ENCODE measurements at places on chromosomes 12 and 14.

DNA sequence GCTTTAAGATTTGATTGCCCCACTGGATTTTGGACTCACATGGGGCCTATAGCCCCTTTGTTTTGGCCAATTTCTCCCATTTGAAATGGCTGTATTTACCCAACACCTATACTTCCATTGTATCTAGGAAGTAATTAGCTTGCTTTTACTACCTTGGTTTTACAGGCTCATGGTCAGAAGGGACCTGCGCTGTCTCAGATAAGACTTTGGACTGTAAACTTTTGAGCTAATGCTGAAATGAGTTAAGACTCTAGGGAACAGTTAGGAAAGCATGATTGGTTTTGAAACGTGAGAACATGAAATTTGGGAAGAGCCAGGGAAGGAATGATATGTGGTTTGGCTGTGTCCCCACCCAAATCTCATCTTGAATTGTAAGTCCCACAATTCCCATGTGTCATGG, 419.0 kb upstream of the TMPO start:
- no peak for DNase-seq

- no peak for DNase-seq
Observed at GRCh38 chr14:102171173-102172020, 31.7 kb downstream of the WDR20 start.

DNA sequence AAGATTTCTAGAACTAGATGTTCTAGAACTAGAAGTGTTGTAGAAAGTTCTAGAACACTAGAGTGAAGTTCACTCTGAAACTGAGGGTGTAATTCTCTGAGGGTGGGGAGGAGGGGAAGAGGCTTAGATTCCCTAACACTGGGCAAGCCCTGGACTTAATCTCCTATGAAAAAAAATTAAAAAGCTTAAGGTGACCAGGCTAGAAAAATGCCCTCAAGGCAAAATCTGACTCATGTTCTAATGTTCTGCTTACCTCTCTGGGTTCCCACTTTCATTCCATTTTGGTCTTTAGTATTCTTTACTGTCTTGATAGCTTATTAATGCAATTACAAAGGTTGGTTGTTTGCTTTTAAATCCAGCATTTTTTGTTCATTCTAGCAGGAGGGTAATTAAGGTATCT, 101.5 kb downstream of the KICS2 start:
- DNase-seq = peak; percentile 86

DNA sequence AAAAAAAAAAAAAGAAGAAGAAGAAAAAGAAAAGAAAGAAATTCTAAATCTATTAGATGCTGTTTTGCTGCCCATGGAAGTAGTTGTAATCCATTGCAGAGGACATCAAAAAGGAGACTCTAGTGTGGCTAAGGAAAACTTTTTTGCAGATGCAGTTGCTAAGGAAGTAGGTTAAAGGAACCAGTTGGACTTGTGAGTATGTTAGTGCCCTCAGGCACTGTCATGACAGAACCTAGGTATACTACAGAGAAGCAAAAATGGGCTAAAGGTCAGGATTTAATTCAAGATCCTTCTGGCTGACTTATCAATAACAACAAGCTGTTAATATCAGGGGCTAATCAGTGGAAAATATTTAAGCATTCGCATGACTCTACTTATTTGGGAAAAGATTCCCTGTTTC, 1571.6 kb upstream of the FLRT2 start:
- no peak for DNase-seq

DNA sequence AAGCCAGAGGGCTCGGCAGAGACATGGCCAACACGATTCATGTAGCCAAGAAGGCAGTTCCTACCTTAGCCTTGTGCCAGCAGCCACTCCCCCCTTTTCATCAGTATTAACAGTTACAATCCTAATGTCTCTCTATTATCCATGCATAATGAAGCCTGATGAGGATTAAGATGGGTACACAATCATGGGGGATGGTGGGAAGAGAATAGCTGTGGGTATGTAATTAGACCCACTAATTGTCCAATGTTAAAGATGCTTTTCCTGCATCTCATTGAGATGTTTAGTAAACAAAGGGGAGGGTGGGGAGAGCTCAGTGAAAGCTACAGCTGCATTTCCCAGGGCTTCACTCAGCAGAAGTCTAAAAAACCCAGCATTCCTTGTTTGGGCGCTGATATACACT, 70.4 kb upstream of the CMKLR1 start:
- DNase-seq = no peak

- no peak for DNase-seq
Observed at GRCh38 chr12:23063206-23063605, 438.2 kb downstream of the ETNK1 start.

DNA sequence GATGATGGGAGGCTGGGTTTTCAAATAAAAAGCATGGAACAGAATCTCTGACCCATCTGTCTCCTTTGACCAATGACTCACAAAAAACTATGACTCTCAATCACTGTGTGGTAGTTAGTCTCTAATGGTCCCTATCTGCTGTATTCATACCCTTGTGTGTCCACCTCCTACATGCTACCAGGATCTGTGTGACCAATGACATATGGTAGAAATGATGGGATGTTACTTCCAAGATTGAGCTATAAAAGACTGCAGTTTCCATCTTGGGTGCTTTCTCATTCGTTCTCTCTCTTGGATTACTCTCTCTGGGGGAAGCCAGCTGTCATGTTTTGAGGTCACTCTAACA, 144.7 kb upstream of the BTG1 start:
- DNase-seq = peak; percentile 6

GRCh38 chr14:34741840-34742239, 27.4 kb upstream of the CFL2 start:
- no peak for DNase-seq
